ENCODE measurements at places on chromosomes 1 and 21.
A peak's percentile ranks its signal among the peaks of the same experiment; 100 is the strongest.

DNA sequence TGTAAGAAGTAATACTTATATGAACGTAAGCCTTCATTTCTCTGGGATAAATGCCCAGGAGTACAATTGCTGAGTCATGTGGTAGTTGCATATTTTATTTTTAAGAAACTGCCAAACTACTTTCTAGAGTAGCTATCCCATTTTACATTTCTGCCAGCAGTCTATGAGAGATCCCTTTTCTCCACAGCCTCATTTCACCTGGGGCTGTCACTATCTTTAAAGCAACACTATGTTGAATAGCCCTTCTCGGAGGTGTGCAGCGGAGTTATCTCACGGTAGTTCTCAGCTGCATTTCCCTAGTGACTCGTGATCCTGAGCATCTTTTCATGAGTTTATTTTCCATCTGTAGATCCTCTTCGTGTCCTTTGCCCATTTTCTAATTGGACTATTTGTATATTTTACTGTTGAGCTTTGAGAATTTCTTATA lies 93.4 kb downstream of the ADARB1 start:
- DNase-seq, result no peak

DNA sequence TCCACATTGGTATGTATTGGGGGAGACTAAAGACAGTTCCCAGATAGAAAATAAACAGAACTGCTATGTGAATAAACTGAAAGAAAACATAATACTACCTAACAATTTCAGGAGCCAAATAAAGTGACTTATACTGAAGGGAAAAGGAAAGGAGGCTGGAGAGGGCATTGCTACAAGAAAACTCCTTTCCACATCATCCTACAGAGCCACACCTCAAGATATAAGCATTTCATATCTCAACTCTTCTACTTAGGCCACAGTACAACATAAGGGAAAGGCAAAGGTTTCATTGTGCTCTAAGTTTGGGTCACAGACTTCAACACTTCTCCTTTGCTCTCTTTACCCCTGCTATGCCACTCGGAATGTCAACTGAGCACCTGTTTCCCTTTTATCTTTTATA lies 54.9 kb downstream of the ST7L start:
- no peak for DNase-seq

DNA sequence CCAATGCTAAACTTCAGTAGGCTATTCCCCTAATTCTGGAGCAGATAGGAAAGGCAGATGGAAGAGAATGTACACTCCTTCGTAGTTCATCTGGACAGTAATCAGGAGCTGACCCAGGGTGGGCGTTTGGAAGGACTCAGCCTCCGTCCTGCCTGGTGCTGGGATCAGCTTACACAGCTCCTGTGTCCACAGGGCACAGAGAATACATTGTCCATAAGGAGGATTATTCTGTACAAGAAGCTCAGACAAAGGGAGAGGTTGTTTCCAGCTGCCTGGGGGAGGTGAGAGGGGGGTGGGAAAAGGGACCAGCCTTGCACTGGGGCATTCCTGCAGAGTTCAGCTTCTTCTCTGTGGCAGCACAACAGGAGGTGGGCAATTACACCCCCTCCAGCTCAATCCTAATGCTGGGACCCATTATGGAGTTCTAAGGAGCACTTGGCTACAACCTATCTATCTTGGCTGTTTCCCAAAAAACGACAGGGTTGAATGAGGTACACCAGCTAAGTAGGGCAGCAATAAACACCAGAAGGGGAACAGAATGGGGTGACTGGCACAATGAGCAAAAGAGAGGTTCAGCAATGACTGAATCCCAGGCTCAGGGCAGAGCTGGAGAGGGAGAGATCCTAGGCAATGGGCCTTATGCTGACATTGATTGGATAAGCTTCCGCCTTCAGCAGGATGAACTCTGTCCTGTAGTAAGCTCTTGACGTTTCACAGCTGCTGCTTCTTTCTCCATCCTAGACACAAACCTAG lies 7.4 kb downstream of the MED8 start:
- no peak for DNase-seq

- no peak for DNase-seq
Measured at GRCh38 chr21:41885341-41886024, 6.3 kb upstream of the PRDM15 start.

GRCh38 chr1:184416946-184417345 lies 30.1 kb downstream of the C1orf21 start:
- DNase-seq, result no peak

GRCh38 chr1:200038325-200038980 lies 10.9 kb downstream of the NR5A2 start:
- peak; percentile 97 for DNase-seq

GRCh38 chr1:68938051-68938666 lies 441.3 kb upstream of the DEPDC1 start:
- no peak for DNase-seq
